T-helper 2 cell treated with Interferon-gamma antibody and Interleukin-4, amounts not matched to agents 5 μg/mL and 100 μg/mL, for 36 hours (primary cell): ENCODE measurements at places on chromosomes 4 and X.

GRCh38 chr4:110164856-110165255 lies 33.6 kb downstream of the ELOVL6 start:
- DNase-seq, result no peak

- no peak for DNase-seq
These were observed 23.1 kb upstream of the C1GALT1C1 start for GRCh38 chrX:120653000-120653399.

DNA sequence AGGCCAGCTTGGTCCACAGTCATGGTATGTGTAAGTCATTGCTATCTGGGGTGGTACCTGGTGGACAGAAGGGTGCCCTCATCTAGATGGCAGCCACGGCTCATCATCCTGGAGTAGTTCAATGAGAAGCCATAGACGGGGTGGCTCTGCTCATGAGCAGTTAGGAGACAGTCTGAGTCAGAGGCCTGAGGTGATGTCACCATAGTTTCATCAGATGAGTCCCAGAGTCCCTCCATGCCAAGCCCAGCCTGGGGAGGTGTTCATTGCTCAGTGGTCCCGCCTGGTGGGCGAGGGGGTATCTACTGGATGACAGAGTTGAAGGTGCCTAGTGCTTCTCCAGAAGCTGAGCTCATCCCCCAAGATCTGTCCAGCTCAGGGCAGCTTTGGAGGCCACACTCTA lies 49.8 kb downstream of the DLG3 start:
- no peak for DNase-seq

GRCh38 chr4:82744284-82744968 lies 54.2 kb downstream of the SCD5 start:
- DNase-seq, result no peak

- no peak for DNase-seq
These were observed 156.6 kb downstream of the CHIC2 start for GRCh38 chr4:53907772-53908171.

GRCh38 chrX:149996515-149996914 lies 58.2 kb upstream of the EOLA2 start:
- DNase-seq, result no peak

GRCh38 chr4:55933611-55934010 lies 15.1 kb upstream of the CEP135 start:
- no peak for DNase-seq

DNA sequence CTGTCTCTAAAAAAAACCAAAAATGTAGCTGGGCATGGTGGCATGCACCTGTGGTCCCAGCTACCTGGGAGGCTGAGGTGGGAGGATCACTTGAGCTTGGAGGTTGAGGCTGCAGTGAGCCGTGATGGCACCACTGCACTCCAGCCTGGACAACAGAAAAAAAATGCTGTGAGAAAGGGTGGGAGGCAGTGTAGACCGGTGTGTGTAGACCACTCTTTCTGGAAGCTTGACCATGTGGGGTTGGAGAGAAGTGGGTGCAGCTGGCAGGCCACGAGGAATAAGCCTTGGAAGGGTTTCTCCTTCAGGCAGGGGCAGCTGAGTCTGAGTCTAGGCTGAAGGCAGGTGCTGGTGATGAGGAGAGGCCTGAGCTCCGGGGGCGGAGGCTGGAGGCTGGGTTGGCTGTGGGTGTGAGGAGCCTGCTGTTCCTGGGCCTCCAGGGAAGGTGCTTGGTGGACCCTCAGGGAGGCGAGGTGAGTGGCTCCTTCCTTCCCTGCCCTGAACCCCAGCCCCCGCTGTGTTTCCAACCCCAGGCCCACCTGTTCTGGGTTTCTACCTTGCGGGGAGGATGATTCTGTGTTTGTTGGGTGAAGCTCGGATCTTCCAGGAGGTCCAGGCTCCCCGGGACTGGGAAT lies 9.3 kb upstream of the TBC1D14 start:
- no peak for DNase-seq

- DNase-seq, result no peak
These were observed 1.4 kb downstream of the INTU start for GRCh38 chr4:127634181-127634580.

GRCh38 chr4:37872310-37872988 lies 18.4 kb upstream of the TBC1D1 start:
- no peak for DNase-seq

DNA sequence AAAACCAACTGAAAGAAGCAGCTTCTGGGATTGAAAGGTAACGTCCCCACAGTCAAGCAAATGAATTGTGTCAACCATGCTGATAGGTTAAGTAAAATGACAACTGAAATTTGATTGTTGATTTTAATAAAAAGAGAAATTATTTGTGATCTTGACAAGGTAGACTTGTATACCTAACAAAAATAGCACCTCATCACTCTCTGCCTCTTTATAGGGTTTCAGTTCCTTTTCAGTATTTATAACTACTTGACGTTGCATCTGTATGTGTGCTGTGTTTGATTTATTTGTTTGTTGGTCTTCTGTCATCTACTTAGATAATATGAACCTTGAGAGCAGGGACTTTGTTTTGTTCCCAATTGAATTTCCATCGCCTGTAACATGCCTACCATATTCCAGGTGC lies 7.9 kb upstream of the PPP3CA start:
- DNase-seq, result no peak

DNA sequence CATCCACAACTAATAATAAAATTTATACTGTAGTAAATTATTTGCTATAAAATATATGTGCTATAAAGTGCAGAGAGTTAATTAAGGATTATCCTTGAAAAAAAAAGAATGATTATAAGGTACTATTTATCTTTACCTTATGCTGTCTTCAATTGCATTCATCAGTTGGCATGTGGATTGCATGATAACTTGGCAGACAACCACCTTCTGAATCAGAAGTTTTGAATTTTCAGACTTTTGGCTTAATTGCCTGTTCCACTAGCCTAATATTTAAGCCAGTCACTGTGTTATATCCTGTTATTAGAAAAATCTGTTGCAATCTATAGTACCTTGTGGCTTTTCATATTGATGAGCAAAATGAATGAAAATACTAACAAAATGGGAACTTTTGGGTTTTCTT lies 1040.3 kb upstream of the PCDH10 start:
- DNase-seq, result no peak

DNA sequence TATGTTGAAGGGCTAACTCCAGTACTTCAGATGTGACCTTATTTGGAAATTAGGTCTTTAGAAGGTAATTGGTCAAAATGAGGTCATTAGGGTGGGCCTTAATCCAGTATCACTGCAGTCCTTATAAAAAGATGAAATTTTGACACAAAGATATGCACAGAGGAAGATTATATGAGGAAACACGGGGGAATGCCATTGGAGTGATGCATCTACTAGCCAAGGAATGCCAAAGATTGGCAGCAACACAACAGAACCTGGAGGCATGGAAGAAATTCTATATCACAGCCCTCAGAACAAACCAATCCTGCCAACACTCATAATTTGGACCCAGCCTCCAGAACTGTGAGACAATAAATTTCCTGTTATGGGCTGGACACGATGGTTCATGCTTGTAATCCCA lies 17.6 kb downstream of the TRIM61 start:
- DNase-seq, result no peak

GRCh38 chrX:45295259-45295986 lies 94.7 kb upstream of the DIPK2B start:
- no peak for DNase-seq

GRCh38 chrX:119685225-119686066 lies 7.5 kb downstream of the SEPTIN6 start:
- peak; percentile 61 for DNase-seq

GRCh38 chr4:123120473-123120872 lies 198.1 kb upstream of the NUDT6 start:
- DNase-seq, result no peak

- no peak for DNase-seq
These were observed 17.3 kb downstream of the HTRA3 start for GRCh38 chr4:8286719-8287342.

- no peak for DNase-seq
These were observed 867.6 kb downstream of the FAT4 start for GRCh38 chr4:126182336-126182735.

DNA sequence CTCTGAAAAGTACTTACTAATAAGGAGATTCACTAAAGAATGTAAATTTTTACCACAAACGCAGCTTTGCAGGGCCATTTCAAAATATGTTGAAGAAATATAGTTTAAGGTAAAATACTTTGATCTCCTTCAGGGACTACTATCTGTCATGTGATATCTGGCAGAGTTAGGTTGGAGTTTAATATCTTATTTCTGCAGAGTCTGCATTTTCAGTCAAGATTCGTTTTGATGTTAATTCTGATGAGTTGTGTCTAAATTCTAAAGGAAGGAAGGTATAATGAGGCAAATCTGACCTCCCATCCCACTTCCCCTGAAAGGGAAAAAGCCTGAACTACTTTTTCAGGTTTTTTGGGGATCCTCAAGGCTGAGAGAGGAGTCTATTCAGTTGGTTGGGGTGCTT lies 123.9 kb upstream of the TECRL start:
- no peak for DNase-seq

- no peak for DNase-seq
These were observed 224.9 kb downstream of the PACRGL start for GRCh38 chr4:20925176-20925575.

DNA sequence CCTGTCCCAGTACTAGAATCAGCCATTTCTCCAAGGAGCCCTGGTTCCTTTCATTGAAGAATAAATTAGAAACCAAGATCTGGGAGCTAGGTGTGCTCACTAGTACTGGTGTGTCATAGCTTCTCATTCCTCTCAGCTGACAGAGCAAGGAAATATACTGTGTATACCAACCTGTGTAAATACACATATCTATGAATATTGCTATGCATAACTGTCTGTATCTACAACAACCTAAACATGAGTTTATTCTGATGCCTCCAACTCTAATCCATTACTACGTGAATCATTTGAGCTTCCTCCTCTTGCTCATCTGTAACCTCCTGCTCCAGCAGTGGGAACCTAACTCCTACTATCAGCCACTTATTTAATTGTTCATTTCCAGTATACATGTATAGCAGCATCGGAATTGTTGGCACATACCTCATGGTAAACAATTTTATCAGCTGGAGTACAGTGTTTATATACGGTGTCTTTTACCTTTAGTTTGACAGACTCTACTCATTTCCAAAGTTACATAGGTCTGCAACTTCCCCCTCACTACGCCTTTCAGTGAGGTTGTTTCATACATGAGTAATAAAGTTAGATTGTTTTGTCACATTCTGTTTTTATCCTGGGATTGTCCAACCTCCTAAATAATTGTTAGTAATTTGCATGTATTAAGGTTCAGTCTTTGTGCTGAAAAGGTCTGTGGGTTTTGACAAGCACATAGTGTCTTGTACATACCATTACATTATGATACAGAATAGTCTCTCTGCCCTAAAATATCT lies 7.1 kb upstream of the SCRG1 start:
- no peak for DNase-seq

DNA sequence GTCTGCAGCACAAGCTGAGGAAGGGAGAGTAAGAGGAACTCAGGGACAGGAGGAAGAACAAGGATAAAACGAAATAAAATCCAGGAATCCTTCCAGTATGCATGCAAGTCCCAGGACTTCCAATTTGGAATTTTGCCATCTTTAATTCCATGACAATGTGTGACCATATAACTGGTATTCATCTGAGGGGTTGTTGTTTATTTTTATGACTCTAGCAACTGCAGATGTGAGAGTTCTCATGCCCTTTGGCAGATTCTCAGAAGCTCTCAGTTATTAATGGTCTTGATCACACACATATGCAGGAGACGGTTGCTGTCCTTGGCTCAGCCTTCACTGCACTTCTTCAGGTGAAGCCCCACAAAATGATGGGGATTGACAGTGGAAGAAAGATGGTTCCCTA lies 148.2 kb downstream of the SMIM20 start:
- no peak for DNase-seq

DNA sequence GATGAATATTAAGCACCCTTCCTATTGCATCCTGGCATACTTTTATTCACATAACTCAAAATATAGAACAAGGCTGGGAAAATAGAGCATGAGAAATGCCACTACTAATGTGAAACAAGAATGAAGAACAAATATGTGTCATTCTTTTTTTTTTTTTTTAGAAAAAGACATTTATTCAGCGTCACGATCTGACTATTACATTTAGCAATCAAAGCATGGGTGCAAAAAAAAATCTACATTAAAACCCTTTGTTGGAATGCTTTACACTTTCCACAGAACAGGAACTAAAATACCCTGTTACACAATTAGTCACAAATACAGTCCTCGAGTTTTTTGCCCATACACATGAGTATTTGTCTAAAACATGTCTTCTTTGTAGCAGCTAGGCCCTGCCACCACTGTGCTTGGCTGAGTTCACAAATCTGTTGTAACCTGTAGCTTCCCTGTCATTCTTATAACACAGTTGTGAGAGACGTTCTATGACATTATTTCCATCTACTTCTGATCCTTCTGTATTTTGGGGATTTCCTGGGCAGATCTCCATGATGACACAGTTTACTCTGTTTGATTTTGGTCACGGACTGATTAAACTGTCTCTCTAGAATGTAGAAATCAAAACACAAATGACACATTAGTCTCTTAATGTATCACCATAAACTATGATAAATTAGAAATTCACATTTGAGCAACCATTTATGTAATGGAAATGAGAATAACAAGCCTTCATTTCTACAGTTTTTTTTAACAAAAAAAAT lies 9.4 kb upstream of the TET2 start:
- no peak for DNase-seq

DNA sequence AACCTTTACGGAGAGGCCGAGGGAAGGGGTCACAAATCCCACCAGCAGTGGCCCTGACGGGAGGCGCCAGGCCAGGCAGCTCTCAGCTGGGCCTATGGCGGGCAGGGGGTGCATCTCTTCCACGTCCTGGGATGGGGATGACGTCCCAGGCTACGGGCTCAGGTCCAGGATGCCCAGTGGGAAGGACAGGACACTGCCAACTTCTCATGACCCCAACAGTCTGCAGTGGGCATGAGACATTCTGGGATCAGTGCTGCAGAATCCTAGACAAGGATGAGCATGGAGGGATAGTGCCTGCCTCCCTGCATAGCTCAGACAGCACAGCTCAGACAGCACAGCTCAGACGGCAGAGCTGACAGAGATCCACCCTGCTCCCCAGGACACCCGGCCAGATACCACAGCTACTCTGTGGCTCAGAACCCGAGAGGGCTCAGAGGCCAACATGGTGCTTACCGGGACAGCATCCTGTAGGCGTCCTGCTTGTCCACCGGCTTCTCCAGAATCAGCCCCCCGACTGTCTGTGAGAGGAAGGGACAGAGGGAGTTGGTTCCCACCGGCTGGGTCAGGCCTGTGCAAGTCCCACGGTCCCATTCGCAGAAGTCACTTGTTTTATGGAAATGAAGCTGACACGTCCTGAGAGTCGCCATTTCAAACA lies 17.3 kb downstream of the ASMTL start:
- DNase-seq, result no peak

GRCh38 chr4:143700416-143701352 lies at the start of gene FREM3:
Gene FREM3 (minus strand): TSS chr4:143700675. CDS start chr4:143700675, 0 bp downstream.
- no peak for DNase-seq

GRCh38 chr4:128835498-128836222 lies 26.2 kb downstream of the JADE1 start:
- no peak for DNase-seq

DNA sequence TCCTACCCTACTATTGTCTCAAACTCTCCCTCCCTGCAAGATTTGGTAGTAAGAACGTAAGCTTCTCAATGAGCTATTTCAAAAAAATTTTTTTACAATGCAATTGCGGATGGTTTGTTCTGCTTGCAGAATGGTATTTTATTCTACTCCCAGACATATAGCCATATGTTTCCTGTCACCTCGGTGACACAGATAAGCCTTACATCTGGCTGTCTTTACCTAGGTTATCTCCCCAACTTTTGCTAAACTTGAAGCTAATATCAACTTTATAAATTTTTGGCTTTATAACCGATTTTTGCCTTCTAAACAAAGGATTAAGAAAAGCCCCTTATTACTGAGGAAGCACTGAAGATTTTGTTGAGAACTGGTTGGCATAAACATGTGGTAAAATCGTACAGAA lies 331.5 kb downstream of the TENM3 start:
- DNase-seq, result no peak

GRCh38 chr4:186149872-186150271 lies 41.5 kb upstream of the CYP4V2 start:
- DNase-seq, result no peak
